ENCODE measurements at places on chromosomes 12 and 14. TPM values are rescaled to one million over a fixed set of nuclear protein-coding genes. Genes with fewer than 3 reads are reported as not detected.

DNA sequence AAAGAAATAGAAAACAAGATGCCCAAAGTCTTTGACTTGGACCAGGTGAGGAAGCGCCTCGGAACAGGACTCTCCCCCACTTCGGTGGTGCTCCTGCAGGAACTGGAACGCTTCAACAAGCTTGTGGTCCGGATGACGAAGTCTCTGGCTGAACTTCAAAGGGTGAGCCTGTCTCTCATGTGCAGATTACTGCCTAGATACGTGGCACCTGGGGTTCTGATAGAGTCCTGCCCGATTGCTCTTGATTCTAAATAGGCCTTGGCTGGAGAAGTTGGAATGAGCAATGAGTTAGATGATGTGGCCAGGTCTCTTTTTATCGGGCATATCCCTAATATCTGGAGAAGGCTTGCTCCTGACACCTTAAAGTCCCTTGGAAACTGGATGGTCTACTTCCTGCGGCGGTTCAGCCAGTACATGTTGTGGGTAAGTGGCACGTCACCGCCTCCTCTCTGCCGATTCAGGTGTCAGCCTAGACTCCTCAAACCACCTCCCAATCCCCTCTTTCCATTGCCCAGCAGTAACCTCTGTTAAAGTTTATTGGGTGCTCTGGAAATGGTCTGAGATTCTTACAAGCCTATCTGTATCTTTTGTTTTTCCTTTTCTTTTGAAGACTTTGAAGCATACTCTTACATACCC lies 40.8 kb downstream of the CCDC92 start:
- no peak for DNase-seq

GRCh38 chr12:67881565-67881964 lies 107.7 kb upstream of the IFNG-AS1 start:
- no peak for DNase-seq

- no peak for DNase-seq
These were observed 951.4 kb downstream of the VRK1 start for GRCh38 chr14:97748616-97749015.

DNA sequence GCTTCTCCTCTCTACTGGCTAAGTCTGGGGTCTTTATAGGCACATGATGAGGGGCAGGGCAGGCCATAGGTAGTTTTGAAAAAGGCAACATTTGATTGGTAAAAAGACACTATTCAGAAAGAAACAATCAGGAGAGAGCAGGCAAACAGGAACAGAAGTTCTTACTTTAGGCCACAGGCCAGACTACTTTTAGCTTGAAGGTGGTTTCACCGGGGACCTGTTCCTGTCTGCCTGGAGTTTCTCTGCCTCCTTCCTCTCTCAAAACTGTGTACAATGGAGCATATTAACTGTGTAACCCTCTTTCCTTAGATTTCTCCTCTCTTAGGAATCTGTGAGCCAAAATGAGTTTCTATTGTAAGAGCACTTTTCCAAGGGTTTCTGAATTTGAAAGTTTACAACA lies 167.9 kb upstream of the AVPR1A start:
- DNase-seq = no peak

DNA sequence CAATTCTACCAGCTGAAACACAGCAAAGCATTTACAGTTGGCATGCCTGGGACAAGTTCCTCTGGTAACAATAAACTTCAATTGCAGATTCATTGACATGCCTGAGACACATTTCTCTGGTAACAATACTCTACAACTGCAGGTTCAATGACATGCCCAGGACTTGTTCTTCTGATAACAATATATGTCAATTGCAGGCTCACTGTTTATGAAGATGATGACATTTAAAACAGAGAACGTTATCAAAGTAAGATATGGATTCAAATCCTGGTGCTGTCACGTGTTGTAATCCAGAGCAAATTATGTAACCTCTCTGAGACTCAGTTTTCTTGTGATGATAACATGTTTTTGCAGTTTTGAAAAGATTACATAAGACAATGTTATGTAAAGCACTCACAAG lies 20.5 kb downstream of the KITLG start:
- no peak for DNase-seq

DNA sequence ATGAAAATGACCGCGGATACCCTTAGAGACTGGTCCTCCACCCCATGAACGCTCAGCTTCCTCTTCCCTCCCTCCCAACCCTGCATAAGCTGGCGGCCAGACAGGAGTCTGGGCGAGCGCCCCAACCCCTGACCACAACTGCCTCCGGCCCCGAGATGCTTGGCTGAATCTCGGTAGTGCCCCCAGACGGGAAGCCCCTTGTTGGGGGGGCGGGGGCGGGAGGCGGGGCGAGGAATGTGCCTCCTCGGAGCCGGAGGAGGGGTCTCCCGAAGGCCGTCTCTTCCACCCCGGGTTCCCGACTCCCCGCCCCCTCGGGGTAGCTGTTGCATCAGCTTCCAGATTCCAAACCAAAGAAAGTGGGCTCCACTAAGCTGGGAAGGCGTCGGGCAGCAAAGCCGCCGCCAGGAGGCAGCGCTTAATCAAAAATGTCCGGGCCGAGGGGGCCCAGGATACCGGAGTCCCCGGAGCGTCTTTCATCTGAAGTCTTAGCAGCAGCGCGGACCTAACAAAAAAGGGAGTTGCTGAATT lies 7.1 kb upstream of the MRPL52 start:
- DNase-seq = peak; percentile 54

GRCh38 chr14:44567997-44568396 lies 60.9 kb upstream of the FSCB start:
- no peak for DNase-seq

DNA sequence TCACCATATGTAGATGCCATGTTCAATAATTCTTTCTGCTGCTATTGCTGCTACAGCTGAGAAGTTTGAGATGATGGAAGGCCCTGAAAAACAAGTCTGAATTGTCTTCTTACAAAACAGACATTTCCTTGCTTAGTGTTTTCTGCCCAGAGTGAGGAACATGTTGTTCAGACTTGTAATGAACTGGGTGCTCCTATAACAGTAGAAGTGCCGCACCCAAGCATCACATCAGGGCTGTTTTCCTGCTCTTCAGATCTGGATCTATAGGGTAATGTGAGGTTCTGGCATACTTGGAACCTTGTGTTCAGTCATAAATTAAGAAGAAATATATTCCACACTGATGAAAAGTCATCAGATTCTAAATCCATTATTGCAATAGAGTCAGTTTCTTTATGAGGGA lies 171.9 kb upstream of the DIO2 start:
- no peak for DNase-seq

- peak; percentile 55 for DNase-seq
These were observed 62.2 kb downstream of the BMP4 start for GRCh38 chr14:53894456-53894855.

DNA sequence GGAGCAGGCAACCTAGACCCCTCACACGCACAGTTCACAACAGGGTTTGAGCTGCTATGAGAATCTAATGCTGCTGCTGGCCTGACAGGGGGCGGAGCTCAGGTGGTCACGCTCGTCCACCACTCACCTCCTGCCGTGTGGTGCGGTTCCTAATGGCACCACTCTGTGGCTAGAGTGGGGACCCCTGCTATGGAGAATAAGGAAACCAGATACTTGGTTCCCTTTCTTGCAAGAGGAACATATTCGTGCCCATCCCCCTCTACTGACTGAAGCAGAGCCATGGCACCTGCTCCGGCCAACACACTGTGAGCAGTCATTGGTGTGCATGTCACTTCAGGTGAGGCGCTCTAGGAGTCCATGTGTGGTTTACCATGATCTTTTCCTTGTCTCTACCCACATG lies 30.4 kb upstream of the RIMBP2 start:
- DNase-seq = no peak

- DNase-seq = no peak
These were observed 53.8 kb downstream of the FZD10 start for GRCh38 chr12:130216031-130216430.

DNA sequence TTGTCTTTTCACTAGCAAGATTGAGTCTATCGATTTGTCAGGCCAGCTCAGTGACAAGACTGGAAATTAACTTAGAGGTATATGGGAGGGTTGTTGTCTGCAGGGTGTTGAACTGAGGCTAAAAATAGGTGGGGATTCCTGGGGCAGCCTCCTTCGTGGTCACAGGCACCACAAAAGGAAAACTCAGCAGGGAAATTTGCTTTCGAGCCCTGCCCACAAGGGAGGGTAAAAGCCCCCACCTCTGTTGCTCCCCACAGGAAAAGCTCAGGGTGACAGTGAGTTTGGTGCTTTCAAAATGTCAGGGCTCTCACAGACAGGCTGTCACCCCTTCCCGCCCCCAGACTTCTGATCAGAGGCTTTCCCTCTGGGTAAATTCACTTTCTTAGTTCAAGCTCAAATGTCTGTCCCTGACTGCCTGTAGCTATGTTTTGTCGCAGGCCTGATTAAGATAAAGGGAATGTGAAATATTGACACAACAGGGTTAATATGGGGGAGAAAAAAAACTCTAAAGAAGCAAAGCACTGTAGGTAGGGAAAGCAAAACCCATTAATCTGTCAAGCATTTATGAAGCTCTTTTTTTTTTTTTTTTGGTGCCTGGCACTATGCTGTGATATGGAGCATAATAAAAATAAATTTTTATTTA lies 11.7 kb upstream of the NFKBIA start:
- no peak for DNase-seq

The TSFM gene
- 14.5 TPM for polyA plus RNA-seq

The PTPN21 gene
- polyA plus RNA-seq = 11.0 TPM

The MYH6 gene
- polyA plus RNA-seq = not detected

The FOXA1 gene
- polyA plus RNA-seq = 0.04 TPM

The TEX22 gene
- 0.17 TPM for polyA plus RNA-seq

The PIWIL1 gene
- not detected for polyA plus RNA-seq

The FAM222A gene
- 0.12 TPM for polyA plus RNA-seq

The TNS2 gene
- 73.9 TPM for polyA plus RNA-seq

The SDSL gene
- 8.6 TPM for polyA plus RNA-seq

The MAP1LC3B2 gene
- 2.5 TPM for polyA plus RNA-seq
